ENCODE measurements at places on chromosomes 11 and 22.

DNA sequence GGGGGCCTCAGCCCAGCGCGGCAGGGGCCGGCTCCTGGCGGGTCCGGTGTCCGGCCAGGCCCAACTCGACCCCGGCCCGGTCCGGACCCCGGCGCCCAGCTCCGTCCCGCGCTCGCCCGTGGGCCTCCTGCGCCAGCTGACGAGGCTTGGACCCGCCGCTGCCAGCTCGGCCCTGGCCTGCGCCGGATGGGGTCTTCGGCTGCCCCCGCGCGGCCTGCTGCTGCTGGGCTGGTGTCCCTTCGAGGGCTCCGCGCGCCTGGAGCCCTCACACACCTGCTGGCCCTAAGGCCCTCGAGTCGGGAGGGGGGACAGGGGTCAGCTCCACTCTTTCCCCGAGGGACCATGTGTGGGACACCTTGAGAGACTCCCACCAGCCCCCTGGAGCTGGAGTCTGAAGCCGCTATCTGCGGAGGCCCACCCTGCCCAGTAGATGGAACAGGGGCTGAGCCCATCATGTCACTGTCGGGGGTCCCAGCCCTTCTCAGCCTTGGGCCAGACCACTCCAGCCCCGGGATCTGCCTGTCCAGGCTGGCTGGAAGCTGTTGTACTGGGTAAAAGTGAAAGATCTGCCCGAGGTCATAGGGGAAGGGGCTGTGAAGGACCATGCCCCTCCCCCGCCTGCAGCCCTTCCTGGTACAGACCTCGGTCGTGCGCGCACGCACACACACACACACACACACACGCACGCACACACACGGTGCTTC, 768 bp upstream of the CDKN1C start:
- no peak for DNase-seq

DNA sequence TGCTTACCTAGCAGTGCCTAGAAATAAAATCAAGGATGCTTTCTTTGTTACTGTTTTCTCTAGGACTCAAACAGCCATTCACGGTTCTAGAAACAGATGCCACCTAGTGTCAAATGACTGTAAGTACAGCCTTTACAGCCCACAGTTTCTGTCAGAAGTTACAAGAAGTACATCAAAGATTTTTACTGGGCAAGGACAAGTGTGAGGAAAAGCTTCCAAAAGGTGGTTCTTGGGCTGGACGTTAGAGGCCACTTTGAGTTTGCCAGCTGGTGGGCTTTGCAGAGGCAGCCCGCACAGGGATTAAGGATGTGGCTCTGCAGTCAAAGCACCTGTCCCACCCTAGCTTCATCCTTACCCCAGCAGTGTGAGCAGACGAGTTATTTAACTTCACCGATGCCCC, 6.9 kb downstream of the KMT5B start:
- DNase-seq, result no peak

GRCh38 chr11:132942611-132943356, 589.5 kb downstream of the OPCML start:
- DNase-seq, result no peak

GRCh38 chr22:30516731-30517130, 11.2 kb upstream of the SEC14L4 start:
- DNase-seq, result no peak

DNA sequence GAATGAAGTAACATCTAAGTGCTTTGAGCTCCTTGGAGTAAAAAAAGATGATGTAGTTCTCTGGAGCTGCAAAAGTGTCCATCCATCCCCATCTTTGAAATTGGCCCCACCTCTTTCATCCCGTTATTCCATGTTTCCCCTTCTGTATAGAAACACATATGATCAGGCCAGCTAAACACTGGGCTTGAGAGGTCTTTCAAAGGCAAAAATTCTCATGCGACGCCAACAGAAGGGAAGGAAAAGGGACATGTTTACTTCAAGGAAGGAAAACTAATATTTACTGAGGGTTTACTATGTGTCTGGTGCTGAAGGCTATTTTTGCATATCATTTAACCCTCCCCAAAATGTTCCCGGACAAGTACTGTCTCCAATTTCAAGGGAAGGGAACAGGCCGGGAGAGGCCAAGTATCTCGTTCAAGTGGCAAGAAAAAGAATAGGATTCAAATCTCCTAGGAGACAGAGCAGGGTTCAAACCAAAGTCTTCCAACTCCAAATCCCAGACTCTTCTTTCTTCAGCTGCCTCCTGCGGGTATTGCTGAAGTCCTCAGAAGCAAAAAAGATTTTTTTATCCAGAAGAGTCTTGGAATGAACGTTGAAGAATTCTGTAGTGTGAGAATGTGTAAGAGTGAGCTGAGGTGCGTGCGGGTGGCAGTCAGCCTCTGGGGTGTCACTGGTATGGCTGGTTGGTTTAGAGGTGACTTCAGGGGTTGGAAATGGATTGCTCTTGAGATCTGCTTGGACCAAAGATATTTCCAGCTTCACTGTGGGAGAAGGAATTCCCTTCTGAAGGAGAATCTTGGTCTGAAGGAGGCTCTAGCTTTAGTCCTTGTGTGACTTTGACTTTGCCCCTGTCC, 10.1 kb downstream of the TECTA start:
- no peak for DNase-seq

- DNase-seq, result no peak
These were observed 580.6 kb upstream of the ANO5 start for GRCh38 chr11:21612326-21612725.

GRCh38 chr11:69249311-69250185, 44.4 kb upstream of the MYEOV start:
- no peak for DNase-seq

DNA sequence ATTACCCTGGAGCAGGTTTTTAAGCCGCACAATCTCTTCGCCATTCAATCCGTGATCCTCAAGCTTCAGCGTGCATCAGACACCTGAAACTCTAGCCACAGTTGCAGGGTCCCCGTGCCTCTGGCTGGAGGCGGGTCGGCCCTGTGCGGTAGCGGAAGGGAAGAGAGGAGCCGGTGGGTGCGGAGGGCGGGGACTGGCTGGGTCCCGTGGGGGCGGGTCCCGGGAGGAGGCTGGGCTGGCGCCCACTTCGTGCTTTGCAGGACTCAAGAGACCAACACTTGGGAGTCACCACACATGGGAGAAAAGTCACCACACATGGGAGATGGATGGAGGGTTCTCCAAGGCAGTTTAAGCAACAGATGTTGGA, 772 bp downstream of the C22orf15 start:
- DNase-seq, result peak; percentile 77

DNA sequence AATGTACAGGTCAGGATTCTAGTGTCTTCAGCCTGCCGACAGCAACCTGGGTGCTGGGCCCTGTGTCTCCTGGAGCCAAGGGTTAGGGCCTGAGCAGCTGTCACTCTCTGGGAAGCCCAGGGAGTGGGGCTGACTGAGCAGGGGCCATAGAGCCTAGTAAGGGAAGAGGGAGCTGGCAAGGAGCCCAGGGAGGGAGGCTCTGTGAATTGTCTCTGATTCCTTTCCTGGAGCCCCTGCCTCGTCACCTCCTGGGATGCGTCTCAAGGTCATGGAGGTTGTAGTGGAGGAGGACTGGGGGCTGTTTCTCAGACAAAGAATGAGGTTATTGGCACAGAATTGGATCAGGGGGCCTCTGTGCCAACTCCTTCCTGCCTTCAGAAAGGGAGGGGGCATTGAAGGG, 11.8 kb downstream of the SOX10 start:
- no peak for DNase-seq

GRCh38 chr22:49810363-49811019, 17.2 kb downstream of the BRD1 start:
- DNase-seq, result no peak

GRCh38 chr22:37266581-37267134, 15.7 kb upstream of the CYTH4 start:
- no peak for DNase-seq

DNA sequence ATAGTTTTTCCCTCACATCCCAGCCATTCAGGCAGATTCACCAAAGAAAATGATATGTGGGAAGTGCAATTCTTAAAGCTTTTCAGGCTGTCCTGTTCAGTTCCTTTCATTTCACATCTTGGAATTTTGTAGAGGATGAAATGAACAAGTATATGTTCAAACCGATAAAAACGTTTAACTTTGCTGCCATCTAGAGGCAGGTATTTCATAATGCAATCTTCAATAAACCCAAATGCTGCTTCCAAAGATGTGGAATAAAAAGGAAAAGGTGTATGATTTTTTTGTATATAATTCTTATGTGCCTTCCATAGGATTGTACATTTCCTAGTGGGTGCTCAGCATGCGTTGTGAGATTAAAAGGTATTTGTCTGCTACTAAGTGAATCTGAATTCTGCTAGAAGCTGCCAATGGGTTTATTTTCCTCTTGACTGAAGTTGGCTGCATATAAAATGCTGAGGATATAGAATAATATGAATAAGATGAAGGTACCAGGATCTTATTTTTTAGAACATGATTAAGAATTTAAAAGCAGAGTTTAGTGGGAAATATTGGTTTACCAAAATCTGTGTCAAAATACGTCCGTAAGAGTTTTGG, 199.3 kb downstream of the PGR start:
- DNase-seq, result no peak

DNA sequence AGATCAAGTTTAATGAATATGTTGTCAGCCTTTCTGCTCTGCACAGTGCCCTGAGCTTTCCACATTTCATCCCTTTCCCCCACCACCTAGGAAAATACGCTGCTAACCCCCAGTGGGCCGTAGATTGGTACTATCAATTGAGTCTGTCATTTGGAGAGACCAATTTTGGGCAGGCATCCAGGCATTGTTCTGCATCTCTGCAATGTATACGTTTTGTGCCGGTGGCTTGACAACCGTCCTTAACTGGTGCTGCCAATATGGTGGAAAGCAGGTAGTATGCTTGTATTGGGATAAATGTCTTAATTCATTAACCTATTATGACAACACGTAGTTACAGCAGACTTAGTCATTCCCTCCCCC, 1.3 kb downstream of the ELMOD1 start:
- DNase-seq, result no peak

DNA sequence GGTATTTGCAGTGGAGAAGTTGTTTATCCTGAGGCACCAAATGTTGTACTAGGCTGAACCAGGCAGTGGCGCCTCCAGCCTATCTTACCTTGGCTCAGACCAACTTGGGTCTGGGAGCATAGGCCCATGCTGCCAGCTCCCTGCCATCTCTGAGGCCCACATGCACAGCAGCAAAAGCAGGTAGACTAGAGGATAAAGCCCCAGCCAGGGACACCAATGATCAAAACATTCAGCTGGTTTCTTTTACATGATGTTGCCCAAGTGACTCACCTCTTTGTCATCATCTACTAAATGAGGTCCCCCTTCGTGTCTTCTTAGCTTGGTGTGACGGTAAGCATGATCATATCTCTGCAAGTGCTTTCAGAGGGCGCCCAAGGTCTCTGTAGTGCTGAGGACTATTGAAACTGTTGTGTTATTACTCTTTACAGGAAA, 112.1 kb upstream of the DRD2 start:
- peak; percentile 59 for DNase-seq

DNA sequence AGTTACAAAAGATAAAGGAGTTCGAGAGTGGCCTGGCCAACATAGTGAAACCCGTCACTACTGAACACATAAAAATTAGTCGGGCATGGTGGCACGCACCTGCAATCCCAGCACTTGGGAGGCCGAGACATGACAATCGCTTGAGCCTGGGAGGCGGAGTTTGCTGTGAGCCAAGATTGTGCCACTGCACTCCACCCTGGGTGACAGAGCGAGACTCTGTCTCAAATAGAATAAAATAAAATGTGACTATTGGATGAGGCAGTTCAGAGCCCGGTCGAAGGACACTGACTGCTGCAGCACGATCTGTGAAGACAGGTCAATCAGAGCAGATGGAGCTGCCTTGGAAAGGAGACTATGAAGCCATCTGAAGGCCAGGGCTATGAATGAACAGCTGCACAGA, 37.7 kb upstream of the ANO1 start:
- no peak for DNase-seq

- no peak for DNase-seq
These were observed 5.8 kb upstream of the BUD13 start for GRCh38 chr11:116778556-116778955.

GRCh38 chr22:47434336-47435203, 672.1 kb downstream of the TBC1D22A start:
- DNase-seq, result no peak

DNA sequence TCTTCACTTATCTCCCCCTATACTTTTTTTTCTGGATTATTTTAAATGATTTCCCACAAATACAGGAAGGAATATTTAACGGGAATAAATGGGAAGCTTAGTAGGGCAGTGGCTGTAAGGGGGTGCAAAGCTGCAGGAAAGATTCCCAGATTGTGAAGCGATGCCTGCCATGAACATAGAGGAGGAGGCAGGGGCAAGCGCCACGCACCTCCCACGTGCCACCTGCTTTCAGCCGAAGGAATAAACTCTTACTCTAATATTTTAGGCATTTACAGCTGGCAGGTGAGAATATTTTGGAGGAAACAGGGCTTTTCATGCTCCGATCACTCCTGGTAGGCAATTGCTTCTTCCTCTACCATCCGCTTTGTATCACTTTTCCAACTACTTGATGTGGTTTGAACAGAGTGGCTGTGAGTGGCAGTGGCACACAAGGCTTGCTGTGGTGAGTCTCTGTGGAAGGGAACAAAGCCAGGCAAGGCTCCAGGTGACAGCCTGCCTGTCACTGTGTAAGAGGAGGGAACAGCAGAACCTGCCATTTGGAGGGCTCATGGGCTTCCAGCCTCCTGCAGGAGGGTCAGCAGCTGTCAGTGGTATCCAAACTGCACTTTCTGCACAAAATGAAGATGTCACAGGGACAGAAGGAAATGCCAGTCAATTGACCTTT, 54.5 kb upstream of the PLET1 start:
- DNase-seq, result no peak

- DNase-seq, result no peak
These were observed 922 bp downstream of the CRACR2B start for GRCh38 chr11:828506-829175.

GRCh38 chr22:30361916-30362650, 5.3 kb downstream of the CCDC157 start:
- no peak for DNase-seq

- DNase-seq, result no peak
These were observed 915 bp upstream of the SREBF2 start for GRCh38 chr22:41831828-41832552.

- peak; percentile 61 for DNase-seq
These were observed 13.5 kb upstream of the DTX4 start for GRCh38 chr11:59158206-59159068.

DNA sequence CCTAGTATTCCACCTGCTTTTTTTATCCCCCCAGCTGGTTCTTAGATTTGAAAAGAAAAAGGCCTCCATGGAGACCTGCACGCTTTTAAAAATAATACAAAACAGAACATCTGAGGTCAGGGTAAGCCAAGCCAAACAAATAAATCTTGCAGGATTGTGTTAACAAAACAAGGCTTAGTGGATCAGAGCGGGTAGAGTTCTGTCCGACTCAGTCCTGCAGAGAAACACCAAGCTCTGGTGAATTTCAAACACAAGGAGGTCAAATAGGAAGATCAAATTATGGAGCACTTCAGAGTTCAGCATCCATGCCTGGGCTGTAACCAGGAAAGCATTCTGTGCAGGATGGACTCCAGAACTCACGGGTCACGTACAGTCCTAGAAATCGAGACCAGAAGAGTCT, 86.9 kb downstream of the SYN3 start:
- no peak for DNase-seq

DNA sequence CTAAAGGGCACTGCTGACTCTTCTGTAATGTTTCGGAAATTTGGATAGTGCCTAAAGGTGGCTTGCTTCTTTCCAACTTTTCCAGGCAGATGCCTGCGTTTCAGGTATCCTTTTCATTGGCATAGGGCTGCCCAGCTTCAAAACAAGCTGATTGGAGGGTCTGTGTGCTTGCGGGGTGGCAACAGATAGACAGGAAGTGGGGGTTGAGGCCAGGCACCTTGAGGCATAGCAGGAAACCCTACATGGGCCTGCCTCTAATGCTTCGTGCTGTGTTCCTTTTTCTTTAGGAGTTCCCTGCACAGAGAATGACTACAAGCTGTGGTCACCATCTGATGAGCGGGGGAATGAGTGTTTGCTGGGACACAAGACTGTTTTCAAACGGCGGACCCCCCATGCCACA, 92.2 kb upstream of the SORL1-AS1 start:
- peak; percentile 26 for DNase-seq
